ENCODE measurements at places on chromosomes 12 and 14.

- no peaks in the 10 kb centered on the region for H3K36me3 ChIP-seq
- no peak overlapping the region for H3K27ac ChIP-seq
- no peaks in the 10 kb centered on the region for H3K27me3 ChIP-seq
- no peaks in the 10 kb centered on the region for H3K4me1 ChIP-seq
- H3K4me3 ChIP-seq = no peak overlapping the region
Observed at GRCh38 chr12:127263621-127264020, 1003.3 kb upstream of the TMEM132C start.

DNA sequence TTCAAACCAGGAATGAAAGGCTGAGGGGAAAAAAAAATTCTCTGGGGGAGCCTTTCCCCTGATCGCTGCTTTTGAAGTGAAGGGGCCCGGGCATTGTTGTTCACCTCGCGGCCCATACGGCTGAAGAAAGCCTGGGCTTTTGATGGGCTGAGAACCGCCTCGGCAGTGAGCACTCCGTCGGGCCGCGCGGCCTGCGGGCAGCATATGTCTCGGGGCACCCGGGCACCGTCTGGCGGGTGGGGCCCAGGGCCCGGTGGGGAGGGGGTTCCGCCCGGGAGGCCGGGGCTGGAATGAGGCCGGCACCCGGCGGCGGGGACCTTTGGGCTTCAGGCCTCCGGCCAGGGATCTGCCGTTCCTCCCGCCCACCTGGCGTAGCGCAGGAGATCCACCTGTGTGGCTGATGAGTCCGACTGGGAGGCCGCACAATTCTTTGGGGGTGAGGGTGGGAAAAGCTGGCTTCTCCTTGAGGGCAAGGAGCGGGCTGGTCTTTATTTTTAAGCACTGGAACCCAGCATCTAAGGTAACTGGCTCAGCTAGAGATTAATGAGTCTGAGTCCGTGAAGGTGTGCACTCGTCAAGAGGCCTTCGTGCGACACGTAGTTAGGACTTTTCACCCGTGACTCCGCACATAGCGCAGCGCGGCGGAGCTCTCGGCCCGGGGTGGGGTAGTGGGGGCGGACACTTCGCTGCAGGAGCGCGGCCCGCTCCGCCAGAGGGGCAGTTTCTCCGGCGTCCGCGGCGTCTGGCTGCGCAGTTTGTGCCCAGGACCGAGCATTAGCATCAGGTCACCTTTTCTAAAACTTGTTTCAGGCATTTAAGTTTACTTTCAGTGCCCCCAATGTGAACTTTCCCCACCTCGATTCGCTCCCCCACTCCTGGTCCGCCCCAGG, 10.6 kb downstream of the FOXA1 start:
- no peaks in the 10 kb centered on the region for H3K36me3 ChIP-seq
- H3K27me3 ChIP-seq = peaks cover 11% of the 10 kb centered on the region
- no peaks in the 10 kb centered on the region for H3K4me1 ChIP-seq
- no peak for DNase-seq

DNA sequence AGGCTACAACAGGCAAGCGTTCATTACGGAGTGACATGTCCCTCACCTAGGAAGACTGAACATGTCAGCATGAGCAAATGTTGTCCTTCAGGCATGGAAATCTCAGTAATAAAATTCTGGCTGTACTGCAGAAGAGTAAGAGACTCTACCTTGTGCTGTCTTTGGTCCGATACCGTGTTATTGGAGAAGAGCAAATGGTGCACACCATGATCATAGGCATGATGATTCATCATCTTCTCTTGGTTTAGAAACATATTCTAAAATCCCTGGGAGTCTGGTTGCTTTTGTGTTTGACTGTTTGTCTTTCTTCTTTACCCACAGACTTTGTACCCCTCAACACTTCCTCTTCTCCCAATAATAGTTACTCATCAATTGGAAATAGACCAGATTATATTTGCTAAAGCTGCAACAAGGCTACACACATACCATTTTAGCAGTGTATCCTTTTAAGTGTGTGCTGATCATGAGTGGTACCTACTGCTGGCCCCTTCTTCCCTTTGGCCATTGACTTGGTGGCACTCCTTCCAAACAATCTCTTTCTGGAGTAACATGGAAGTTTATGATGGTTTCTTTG, 93.5 kb downstream of the RTN1 start:
- H3K4me1 ChIP-seq = no peaks in the 10 kb centered on the region
- H3K27me3 ChIP-seq = no peaks in the 10 kb centered on the region
- H3K4me3 ChIP-seq = no peak overlapping the region
- DNase-seq = no peak
- no peaks in the 10 kb centered on the region for H3K36me3 ChIP-seq
- H3K27ac ChIP-seq = no peak overlapping the region

GRCh38 chr14:22052795-22053194, 379.2 kb upstream of the OR4E1 start:
- no peaks in the 10 kb centered on the region for H3K27me3 ChIP-seq
- no peak overlapping the region for H3K27ac ChIP-seq
- DNase-seq = peak; percentile 47
- H3K4me3 ChIP-seq = peak overlapping the region; percentile 45

DNA sequence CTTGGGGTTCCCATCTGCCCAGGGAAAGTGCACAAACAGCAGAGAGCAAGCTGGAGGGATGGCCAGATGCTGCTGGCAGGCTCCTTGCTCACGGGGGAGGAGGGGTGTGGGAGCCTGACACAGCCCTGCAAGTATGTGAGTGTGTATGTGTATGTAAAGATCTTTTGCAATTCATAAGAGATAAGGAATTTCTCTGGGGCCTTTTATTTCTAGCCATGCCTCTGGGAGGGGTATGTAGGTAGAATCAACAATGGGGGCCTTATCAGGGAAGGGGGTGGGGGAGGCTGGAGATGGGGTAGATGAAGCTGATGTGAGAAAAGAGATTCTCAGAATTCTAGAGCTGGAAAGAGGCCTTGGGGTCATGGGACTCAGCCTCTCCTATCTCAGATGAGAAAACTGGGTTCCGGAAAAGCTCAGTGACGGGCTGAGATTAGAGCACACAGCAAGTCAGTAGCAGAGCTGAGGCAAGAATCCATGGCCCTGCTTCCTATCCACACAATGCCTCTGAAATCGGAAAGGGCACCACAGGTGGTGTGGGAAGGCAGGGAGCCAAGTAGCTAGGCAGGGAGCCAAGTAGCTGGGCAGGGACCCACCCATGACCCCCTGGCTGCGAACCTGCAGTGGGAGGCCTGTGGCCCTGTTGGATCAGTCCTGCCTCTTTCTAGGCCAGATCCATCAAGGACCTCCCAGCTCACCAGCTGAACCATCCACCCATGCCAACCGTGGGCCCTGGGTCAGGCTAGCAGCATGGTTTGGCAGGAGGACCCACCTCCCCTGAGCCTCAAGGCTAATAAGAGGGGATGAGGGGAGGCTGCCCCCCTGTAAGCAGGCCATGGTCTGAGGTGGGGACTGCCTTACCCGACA, 54.7 kb downstream of the PLEKHG3 start:
- H3K4me1 ChIP-seq = peaks cover 61% of the 10 kb centered on the region
- no peaks in the 10 kb centered on the region for H3K36me3 ChIP-seq
- no peak overlapping the region for H3K4me3 ChIP-seq
- H3K27ac ChIP-seq = no peak overlapping the region
- H3K27me3 ChIP-seq = no peaks in the 10 kb centered on the region
- DNase-seq = no peak

DNA sequence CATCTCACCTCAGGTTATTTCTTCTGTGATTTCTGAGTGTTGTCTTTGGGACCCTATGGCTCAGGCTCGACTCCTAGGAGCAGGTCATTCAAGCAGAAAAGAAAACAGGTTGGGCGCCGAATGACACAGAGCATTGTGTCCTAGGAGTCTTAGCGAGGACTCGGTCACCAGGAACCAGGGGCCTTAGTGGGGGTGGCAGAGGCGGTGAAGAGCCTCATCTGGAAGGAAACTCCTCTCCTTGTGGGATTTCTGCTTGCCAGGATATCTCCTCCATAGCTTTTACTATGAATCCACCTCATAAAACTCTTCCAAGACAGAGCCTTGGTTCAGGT, 630 bp downstream of the PLEKHH1 start:
- no peaks in the 10 kb centered on the region for H3K27me3 ChIP-seq
- peak overlapping the region; percentile 31 for H3K4me3 ChIP-seq
- DNase-seq = no peak
- no peaks in the 10 kb centered on the region for H3K36me3 ChIP-seq
- no peak overlapping the region for H3K27ac ChIP-seq

DNA sequence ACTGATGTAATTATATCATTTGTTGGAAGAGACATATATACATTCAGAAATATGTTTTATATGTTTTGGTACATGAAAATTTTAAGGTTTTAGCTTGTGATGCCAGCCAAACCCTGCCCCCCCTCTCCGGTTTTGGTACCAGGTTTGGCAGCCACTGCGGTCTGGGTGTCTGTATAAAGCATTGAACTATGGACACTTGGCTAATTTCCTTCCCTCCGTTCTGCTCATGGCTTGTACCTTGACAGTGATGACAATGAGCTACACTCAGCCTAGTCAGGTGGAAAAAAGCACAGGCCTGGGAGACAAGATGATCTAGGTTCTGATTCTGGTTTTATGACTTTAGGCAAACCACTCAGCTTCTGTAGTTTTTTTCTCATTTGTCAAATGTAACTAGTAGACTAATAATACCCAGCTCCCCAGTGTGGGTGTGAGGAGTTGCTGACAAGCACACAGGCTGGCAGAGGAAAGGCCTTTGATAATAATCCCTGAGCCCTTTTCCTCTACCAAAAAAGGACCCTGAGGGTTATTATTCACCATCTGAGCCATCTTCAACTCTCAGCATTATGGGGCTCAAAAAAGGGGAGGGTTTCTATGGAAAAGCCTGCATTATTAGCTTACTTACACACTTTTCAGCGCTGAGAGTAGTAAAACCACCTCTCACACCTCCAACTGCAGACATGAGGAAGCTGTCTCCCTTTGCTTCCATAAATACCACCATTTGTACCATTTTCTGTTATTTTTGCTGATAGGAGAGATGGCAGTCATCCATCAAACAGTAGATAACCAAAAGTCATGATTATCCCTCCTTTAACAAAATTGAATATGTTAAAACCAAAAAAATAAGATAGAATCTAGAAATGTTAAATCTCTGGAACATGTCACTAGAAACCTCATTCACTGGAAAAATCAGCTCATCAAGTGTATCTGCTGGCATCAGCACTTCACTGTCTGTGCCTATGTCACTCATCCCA, 76.3 kb upstream of the PSMC1 start:
- H3K27ac ChIP-seq = no peak overlapping the region
- no peak for DNase-seq
- no peaks in the 10 kb centered on the region for H3K36me3 ChIP-seq
- no peaks in the 10 kb centered on the region for H3K4me1 ChIP-seq
- H3K27me3 ChIP-seq = no peaks in the 10 kb centered on the region

DNA sequence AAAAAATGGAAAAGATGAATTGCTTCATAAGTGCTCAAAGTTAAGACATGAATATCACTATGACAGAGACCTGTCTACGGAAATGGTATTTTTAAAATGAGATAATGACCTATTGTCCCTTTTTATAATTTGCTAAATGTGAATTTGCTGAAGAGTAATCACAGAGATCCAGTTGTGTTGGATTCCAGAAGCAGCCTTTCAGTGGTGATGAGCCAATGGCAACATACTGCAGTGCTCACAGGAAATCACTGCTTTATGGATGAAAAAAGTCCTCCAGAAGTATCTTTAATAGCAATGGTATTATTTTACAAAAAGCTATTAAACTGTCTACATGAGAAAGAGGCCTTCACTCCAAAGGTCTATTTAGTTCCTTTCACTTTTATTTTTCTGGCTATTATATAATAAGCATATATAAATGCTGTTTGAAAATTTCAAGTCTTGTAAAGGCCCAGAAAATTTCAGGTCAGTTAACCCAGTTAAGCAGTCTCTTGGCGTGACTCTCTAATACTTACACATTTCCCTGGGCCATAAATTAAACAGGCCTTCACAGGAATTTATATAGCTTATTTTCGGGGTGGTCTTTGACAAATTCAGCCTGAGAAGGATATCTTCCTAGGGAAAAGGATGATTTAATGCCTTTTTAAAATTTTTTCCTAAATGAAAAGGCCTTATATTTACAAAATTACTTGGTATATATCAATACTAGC, 55.4 kb downstream of the KCNJ8 start:
- H3K4me1 ChIP-seq = no peaks in the 10 kb centered on the region
- H3K27ac ChIP-seq = no peak overlapping the region
- no peak overlapping the region for H3K4me3 ChIP-seq
- H3K36me3 ChIP-seq = no peaks in the 10 kb centered on the region
- H3K27me3 ChIP-seq = no peaks in the 10 kb centered on the region

GRCh38 chr12:23579257-23579656, 370.2 kb downstream of the SOX5 start:
- DNase-seq = no peak
- no peak overlapping the region for H3K27ac ChIP-seq
- no peaks in the 10 kb centered on the region for H3K4me1 ChIP-seq
- no peak overlapping the region for H3K4me3 ChIP-seq
- H3K27me3 ChIP-seq = no peaks in the 10 kb centered on the region
- H3K36me3 ChIP-seq = no peaks in the 10 kb centered on the region

DNA sequence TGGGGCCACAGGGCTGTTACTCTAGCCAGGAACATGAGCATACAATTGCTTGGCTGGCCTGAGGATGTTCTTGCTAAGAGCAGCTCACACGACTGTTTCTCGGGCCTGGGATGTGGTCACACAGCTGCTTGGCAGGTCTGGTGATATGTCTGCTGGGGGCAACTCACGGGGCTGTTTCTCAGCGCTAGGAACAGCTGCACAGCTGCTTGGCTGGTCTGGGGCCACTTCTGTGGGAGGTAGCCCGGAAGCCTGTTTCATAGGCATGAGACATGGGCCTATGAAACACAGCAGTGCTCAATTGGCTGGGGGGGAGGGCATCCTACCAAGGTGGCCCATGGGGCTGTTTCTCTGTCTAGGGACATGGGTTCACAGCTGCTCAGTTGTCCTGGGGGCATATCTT, 73.4 kb upstream of the DDHD1 start:
- no peak for DNase-seq
- no peaks in the 10 kb centered on the region for H3K4me1 ChIP-seq
- H3K36me3 ChIP-seq = no peaks in the 10 kb centered on the region
- no peak overlapping the region for H3K27ac ChIP-seq

DNA sequence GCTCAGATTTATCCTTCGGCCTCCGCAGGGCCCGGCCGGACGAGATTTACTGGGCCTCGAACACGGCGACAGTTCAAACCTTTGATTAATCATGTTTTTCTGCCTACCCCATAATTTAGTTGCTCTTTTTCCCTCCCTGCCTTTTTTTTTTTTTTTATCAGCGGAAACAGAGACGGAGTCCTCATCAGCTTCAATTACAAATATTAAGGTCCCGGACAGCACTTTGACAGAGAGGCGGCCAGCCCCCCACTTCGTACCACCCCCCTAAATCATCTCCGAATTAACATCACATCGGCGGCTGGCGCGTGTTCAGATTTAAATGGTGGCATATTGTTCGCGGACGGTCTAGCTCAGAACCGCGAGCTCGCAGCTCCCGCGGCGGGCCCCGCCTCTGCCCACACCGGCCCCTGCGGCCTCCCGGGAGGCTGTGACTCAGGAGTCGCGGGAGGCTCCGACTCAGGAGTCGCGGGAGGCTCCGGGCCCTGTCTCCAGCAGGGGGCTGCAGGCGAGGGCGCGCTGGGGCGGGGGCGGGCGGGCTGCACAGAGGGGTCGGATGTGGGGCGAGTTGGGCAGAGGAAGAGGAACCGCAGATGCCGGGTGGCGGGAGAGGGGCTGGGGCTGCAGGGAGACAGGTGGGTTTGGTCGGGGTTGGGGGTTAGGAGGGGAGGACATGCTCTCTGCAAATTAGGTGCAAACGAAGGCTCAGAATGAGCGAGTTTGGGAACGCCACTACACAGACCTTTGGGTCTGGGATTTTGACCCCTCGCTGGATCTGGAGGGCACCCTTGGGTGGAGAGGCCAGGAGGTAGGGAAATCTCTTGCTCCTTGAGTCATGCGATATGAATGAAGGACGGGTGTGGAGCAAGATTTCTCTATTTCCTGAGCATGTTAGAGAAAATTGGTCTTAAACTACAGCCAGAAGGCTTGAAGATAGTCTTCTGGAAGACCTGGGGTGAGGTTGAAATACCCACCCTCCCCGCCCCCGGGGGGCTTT, 19.6 kb upstream of the ATP5MC2 start:
- H3K36me3 ChIP-seq = no peaks in the 10 kb centered on the region
- peak overlapping the region; percentile 28 for H3K4me3 ChIP-seq
- H3K27ac ChIP-seq = no peak overlapping the region
- peaks cover 66% of the 10 kb centered on the region for H3K27me3 ChIP-seq
- H3K4me1 ChIP-seq = peaks cover 18% of the 10 kb centered on the region

Data from CD8-positive, alpha-beta memory T cell (primary cell).